ENCODE measurements at places on chromosomes 5 and 9. TPM values are rescaled to one million over a fixed set of nuclear protein-coding genes. Genes with fewer than 3 reads are reported as not detected.

The RGS7BP gene
- 0.09 TPM for polyA plus RNA-seq

The ZNF474 gene
- 0.50 TPM for polyA plus RNA-seq

The FCN2 gene
- polyA plus RNA-seq: 0.75 TPM

The GMCL2 gene
- under 0.01 TPM for polyA plus RNA-seq

The AGXT2 gene
- polyA plus RNA-seq: 0.02 TPM

The CYLC2 gene
- polyA plus RNA-seq: 0.02 TPM

The SPINK6 gene
- polyA plus RNA-seq: 9.9 TPM

The ASPN gene
- polyA plus RNA-seq: 3.9 TPM

The PCDHGC5 gene
- 0.11 TPM for polyA plus RNA-seq

The KDM3B gene
- 40.0 TPM for polyA plus RNA-seq

The C5orf46 gene
- polyA plus RNA-seq: 2.6 TPM

The ACSL6 gene
- polyA plus RNA-seq: 1.3 TPM

The FBP1 gene
- 10.2 TPM for polyA plus RNA-seq

The PCDHGA7 gene
- polyA plus RNA-seq: 0.46 TPM

The MVB12B gene
- 11.5 TPM for polyA plus RNA-seq

The SEMA4D gene
- polyA plus RNA-seq: 62.1 TPM

GRCh38 chr5:83711982-83712601, 8.6 kb downstream of the HAPLN1 start:
- no peak for DNase-seq

GRCh38 chr5:24855485-24855884, 210.7 kb upstream of the CDH10 start:
- no peak for DNase-seq

DNA sequence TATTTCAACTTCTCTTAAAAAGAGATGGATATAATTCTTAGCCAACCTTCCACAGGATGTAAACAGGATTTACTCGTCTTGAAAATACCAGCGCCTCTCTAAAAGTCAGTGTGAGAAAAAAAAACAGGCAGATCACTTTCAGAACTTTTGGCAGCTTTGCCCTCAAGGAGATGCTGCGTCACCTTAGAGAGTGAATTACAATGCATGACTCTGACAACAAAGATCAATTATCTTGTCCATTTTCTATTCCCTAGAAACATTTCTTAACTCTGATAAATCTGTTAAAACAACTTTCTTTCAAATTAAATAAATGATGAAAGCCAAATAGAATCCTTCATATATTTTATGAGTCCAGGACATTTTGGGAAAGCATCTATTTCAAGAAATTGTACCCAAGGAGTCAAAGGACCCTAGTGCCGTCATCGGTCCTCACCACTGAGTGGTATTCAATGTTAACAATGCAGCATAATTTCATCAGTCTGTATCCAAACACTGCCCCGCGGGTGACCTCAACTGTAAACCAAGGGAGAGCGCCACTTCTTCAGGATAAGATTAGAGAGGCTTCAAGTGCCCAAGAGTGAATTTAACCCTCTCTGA, 536.0 kb downstream of the PDE4D start:
- no peak for DNase-seq

DNA sequence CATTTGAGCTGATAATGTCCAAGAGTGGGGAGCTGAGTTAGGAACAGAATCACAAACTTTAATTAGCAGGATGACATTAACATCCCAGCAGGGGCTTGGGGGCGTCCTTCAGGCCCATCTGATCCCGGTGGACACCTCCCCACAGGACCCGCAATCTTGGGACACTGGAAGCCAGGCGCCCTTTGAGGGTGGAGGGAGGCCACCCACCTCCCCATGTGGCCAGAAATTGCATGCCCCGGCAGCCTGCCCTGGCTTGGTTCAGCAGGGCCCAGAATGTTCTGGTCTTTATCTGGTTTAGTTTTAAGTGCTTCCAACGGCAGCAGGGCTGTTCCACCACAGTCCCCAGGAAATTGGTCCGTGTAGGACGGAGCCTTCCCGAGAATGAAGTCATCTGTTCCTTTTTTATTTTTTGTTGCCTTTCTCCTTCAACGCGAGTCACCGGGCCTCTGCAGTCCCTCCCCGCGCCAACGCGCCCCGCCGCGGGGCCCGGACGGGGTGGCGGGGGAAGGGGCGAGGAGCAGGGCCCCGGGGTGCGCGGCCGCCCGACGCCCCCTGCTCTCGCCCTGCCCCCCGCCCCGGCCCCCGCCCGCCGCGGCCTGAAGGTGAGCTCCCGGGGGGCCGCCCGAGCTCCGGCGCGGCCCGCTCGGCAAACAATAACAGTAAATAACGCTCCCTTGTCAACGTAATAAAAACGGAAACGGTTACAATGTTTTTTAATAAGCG, 207.9 kb downstream of the C9orf50 start:
- DNase-seq: peak; percentile 44

DNA sequence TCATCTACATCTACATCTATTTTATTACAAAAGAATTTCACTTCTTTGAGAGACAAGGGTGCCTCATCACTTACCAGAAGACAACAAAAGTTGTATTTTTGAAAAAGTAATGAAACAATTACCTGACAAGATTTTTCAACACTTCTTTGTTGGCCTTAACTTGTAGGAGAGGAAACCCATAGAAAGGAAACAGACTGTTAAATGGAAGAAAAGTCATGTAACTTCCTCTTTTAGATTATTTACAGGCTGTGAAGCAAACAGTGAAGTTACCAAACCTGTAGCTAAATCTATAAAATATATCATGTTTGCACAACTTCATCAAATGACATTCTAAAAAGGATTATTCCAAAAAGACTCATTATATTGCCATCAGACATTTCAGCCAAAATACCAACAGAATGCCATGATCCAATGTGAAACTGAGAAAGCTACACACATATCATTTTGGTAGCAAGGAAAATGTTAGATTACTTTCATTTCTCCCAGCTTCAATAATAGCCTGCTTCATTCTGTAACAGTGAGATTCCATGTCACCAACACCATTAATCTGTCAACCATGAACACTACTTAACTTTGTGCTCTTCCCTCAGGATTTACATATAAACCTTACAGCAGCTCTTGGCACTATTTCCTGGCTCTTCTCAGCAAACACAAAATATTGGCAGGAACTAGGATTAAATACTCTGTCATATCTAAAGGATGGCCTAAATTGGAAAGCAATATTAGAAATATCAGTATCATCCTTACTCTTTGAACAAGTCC, 122.5 kb downstream of the MCTP1 start:
- DNase-seq: no peak

DNA sequence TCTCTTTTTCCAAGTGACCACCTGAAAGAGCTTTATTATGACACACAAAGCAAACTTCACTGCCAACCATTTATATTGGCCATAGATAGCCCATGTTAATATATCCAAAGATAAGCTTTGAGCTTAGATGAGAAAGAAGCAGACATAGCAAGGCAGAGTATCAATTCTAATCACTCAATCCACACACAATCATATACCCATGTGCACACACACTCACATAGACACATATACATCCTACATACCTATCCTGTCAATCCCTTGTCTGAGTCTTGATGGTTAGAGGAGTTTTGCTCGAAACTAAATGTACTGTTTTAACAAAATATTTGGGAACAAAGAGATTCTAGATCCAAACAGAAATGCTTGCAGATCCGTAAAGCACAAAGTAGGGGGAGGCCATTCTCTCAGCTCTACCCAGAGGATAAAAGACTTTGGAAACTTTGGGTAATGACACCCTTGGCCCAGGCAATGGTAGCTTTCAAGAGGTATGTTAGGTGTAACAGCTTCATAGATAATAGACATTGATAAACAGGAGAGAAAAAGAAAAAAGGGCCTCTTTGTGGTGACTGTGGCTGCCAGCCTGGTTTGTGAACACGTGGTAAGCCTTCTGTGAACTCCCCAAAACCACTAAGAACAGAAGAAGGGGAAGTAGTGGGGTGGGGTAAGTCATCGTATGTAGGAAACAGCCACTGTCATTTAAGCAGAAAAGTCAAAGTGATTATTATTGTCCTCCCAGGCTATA, 121.6 kb downstream of the TLR4 start:
- no peak for DNase-seq

- DNase-seq: no peak
These were observed 4.6 kb downstream of the IER5L start for GRCh38 chr9:129173296-129174101.

GRCh38 chr9:97983589-97984187, 547 bp downstream of the ANP32B start:
- peak; percentile 87 for DNase-seq

- no peak for DNase-seq
These were observed 3.8 kb downstream of the TCOF1 start for GRCh38 chr5:150361301-150361700.

DNA sequence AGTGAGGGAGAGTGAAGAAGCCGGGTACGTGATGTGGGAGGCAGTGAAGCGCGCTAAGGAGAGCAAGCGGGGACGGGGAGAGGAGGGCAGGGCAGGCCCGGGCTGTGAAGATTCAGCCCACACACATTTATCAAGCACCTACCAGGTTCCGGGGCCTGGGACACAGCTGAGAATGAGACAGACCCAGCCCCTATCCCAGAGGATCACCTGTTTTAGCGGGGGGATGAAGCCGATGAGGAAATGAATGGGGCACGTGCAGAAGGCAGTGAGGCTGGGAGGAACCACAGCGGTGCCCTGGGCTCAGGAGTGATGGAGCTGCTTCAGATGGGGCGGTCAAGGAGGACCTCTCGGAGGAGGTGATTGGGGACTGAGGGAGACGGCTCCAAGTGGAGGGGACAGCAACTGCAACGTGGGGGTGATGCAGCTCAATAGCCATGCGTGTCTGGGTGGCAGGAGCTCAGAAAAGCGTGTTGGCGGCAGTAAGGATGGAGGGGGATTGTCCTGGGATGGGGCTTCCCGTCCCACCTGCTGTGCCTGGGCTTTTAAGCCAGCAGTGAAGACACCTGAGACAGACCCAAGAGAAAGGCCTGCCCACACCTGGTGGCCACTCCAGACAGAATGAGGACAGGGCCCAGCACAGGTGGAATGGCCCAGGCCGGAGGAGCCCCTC, 77.5 kb upstream of the UNC5A start:
- DNase-seq: no peak

GRCh38 chr5:169344629-169345028, 43.7 kb upstream of the SLIT3 start:
- DNase-seq: no peak

DNA sequence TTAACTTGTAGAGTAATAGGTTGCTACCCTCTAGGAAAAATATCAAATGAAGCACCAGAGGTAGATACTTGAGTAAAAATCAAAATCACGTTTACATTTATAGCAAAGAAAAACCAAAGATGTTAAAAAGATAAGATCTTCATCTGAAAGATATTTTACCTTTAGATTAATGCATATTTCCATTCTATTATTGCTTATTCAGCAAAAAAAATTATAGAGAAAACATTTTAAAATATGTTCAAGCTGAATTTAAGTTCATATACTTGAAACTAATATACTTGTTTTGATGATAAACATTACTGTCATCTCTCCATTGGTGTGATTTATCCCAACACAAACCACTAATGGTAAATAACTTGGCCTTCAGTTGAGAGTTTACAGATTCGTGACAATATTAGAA, 422.3 kb downstream of the CAAP1 start:
- no peak for DNase-seq

- no peak for DNase-seq
These were observed 27.5 kb upstream of the BOD1 start for GRCh38 chr5:173643964-173644363.

DNA sequence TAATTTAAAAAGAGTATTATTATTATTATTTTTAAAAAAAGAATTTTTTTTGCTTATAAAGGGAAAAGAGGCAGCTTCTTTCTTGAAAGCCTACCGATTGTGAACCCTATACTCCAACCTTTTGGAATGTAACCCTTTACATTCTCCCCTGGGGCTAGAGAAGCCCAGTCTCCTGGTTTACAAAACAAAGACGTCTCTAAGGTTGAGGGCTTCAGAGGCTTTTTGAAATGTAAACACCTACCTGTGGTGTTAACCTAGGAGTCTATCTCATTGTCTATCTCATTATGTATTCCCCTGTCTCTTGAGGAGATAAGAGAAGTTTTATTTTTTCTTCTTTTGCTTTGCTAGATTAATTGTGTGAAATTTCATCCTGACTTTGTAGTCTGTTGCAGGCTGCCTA, 4.7 kb downstream of the TNFSF8 start:
- DNase-seq: no peak

DNA sequence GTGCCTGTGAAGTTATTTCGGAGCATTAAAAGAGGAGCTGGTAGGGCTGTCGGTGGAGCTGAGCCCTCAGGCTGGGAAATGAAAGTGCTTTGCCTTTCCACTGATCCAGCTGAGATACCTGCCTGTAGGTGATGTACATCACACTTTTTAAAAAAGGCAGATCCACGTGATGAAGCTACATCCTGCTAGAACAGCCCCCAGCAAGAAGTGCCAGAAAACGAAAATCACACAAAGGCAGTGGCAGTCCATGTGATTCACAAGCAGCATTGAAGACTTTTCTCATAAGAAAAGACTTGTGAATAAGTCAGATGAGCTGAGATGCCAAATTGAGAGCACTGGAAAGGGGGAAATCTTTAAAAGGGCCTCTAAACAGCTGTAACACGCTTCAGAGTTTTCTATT, 765.1 kb downstream of the PTPRD start:
- no peak for DNase-seq

GRCh38 chr9:113873926-113874325, 2.2 kb upstream of the ZNF618 start:
- no peak for DNase-seq

GRCh38 chr9:118577121-118577520, 792.1 kb downstream of the BRINP1 start:
- no peak for DNase-seq

- no peak for DNase-seq
These were observed 7.0 kb downstream of the ADAMTS13 start for GRCh38 chr9:133429214-133429613.

DNA sequence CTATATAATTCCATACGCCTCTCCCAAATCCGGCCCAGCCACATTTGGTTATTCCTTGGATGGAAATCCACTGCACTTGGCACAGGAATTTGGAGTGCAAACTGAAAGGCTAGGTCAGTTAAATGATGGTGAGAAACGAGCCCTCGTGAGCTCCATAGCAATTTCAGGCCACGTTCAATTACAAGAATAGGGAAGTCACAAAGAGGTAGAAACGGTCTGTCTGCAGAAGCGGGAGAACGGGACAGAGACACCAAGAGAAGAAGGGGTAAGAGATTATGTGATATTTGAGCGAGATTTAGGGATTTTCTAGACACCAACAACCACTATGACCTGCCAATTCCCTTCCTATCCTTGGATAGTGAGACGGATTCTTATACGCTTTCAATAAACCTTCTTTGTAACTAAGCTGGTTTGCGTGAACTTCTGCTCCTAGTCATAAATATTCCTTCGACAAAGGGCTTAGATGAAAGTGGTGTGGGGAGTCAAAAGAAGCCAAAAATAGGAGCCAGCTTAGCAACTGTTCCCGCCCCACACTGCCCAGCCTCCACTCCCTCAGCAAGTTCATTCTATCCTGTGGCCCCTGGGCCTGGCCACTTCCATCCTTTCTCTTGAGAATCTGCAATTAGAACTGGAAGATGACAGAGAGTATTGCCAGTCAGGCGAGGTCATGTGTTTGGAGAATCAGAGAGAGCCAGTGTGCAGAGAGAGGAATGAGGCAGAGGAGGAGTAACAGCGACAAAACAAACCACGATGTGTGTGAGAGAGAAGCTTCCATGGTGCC, 118.4 kb downstream of the ZNF608 start:
- no peak for DNase-seq

GRCh38 chr5:5932824-5933223, 445.5 kb downstream of the MED10 start:
- no peak for DNase-seq

Measured in thymus (tissue), 14 donors.